Activated CD8-positive, alpha-beta memory T cell treated with anti-CD3 and anti-CD28 coated beads for 4 hours (primary cell): ENCODE measurements at places on chromosomes 12 and 14.

DNA sequence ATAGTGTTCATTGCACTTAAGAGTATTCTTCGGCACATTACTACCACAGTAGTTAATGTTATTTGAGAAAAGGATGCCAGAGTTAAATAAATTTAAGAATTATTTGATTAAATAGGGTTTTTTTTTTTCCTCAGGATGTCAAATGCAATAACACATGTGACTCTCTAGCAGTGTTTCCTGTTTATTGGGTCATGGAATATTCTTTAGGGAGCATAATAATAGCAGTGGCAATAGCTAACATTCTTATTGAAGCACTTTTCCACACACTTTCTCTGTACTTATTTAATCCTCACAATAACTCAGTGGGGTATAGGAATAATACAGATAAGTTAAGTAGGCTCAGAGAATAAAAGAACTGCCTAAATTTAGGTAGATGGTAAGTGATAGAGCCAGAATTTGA lies 44.3 kb downstream of the SCYL2 start:
- DNase-seq: no peak

DNA sequence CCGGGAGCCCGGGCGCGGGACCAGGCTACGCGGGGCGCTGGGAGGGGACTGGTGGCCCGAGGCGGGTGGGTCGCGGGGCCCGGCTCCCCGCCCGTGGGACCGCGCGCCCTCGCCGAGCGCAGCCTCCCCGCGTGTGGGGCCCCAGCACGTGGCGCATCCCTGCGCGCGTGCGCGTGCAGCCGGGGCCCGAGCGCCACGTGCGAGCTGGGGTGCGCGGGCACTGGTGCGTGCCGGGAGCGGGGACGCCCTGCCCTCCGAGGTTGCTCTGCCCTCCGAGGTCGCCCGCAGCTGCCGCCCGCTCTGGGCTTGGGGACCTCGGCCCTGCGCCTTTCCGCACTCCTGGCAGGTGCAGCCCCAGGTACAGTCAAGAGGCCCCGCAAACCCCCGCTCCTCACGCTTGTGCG lies 365 bp upstream of the CCDC88C start:
- DNase-seq: no peak

DNA sequence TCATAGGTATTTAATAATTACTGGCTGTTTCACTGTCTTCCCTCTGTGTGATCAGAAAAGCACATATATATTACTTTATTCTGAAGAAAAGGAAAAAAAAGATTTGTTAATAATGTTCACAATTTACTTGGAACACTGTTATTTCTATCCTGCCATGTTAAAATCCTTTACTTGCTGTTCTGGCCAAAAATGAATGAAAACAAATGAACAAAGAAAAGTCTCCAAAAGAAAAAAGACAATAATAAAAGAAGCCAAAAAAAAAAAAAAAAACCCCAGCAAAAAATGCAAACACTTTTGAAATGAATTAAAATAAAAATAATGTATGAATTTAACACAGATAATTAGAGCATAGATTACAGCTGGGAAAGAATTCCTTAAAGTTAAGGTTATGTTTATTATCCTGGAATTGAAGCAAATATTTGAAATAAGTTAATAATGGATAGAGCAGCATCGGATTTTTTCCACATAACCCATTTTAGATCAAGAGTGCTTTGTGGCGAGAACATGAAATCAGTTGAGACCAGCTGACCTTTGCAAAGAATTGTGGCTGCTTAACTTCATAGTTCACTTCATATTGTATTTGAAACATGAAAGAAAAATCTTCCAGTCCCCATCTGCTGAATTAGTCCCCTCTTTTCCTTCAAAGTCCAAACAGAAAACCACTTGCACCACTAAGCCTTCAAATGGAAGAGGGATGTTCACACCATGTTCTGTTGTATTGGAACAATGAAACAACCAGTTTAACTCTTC lies 444.8 kb downstream of the ADAMTS20 start:
- no peak for DNase-seq

- DNase-seq: no peak
These were observed 75.0 kb downstream of the HMGA2 start for GRCh38 chr12:65899241-65899640.

DNA sequence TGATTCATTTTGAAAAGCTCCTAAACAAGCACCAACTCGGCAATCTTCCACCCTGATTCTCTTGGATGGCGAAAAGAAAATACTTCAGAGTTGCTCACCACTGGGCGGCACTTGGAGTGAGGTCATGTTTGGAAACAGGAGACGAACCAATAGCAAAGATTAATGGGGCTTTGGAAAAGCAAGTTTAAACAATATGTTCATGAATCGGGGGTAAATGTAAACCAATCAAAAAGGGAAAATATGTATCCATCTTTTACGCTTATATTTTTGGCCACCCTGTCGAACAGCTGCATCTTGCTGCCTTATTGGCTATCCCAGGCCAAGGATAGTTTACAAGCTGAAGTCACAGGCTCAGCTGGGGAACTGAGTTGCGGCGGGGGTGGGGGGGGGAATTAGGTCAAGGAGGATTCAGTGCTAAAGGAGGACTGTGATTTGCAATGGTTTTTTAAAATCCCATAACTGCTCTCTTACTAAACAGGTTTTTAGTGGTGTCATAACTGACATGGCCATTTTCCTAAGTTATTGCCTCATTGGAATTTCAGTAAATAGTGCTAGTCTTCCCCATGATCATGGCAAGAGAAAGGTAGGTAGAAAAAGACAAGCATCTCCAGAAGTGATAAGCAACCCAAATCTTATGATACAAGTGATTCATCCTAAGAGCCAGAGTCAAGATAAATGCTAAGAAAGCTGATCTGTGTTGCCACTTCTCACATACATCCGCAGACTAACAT lies 210.6 kb downstream of the PHLDA1 start:
- no peak for DNase-seq

GRCh38 chr12:123163227-123163626 lies 12.3 kb upstream of the PITPNM2 start:
- DNase-seq: no peak

DNA sequence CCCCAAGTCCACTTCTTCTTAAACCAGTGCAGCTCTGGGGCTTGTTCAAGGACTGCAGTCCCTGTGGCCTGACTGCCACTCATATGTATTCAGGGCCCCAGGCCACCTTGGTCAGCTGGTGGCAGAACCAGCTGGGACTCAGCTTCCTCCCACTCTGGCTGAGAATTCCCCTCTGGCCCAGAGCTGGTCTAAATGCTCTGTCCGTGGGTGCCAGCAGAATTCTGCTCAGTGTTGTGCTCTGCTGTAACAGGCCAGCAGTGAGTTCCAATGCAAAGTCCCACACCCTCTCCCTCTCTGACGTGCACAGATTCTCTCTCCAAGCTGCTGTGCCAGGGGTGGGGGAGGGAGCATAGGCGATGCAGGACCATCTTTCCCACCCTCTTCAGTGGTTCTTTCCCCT lies 210.4 kb upstream of the RGS6 start:
- no peak for DNase-seq

DNA sequence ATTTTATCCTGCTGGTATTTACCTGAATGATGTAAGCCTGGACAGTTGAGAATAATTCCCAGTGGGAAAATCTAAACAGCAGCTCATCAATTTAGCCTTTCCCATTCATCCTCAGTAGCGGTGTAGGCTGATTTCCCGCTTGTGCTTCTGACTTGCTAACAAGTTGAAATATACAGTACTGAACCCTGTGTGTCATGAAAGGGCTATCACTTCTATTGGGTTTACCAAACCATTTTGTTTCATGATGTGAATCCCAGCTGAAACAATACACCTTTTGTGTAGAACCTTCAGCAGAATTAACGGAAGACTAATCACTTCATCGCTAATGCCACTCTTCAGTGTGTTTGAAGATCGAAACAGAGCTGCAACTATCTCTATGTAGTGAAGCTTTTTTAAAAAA lies 88.4 kb downstream of the POLR3B start:
- DNase-seq: no peak

DNA sequence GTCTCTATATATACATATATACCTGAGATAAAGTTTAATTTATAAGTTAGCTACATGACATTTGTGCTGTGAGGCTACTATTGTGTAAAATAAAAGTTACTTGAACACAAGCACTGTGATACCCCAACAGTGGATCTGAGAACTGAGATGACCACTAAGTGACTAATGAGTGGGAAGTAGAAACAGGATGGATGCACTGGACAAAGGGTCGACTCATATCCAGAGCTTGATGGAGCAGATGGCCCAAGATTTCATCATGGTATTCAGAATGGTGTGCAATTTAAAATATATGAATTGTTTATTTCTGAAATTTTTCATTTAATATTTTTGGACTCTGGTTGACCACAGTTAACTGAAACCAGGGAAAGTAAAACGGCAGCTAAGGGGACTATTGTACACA lies 908.6 kb upstream of the MDGA2 start:
- DNase-seq: no peak

- DNase-seq: no peak
These were observed 7.5 kb downstream of the NUBPL start for GRCh38 chr14:31568671-31569070.

- no peak for DNase-seq
These were observed 7.2 kb downstream of the OAS3 start for GRCh38 chr12:112945515-112945914.

GRCh38 chr12:89927226-89927698 lies 218.6 kb upstream of the ATP2B1 start:
- no peak for DNase-seq

GRCh38 chr12:6070472-6071257 lies 53.8 kb downstream of the VWF start:
- DNase-seq: no peak

- no peak for DNase-seq
These were observed 18.2 kb downstream of the MSRB3 start for GRCh38 chr12:65296508-65297265.

DNA sequence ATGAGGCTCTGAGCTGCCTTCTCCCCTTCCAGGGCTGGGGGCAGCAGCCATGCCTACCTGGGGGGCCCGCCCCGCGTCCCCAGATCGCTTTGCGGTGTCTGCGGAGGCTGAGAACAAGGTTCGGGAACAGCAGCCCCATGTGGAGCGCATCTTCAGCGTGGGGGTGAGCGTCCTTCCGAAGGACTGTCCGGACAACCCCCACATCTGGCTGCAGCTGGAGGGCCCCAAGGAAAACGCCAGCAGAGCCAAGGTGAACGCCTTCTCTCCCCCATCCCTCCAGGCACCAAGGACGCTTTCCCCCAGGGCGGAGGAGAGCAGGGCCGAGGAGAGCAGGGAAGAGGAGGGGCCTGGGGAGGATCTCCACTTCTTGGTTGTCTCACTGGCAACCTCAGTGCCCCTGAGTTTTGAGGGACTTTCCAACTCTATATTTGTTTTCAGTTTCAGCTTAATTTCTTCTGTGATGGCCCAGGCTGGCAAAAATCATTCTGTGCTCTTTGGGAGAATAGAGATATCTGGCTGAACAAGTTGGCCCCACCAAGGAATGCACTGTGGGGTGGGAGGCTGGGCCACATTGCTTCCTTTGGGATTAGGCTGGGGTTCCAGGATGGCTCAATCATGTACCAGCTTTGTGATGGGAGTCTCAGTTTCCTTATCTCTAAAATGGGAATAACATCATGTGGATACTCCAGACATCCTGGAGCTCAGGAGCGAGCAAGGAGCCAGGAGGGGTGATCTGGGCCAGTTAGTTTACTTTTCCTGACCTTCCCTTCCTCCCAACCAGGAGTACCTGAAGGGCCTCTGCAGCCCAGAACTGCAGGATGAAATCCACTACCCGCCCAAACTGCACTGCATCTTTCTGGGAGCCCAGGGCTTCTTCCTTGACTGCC lies 1.2 kb downstream of the KHNYN start:
- DNase-seq: no peak

DNA sequence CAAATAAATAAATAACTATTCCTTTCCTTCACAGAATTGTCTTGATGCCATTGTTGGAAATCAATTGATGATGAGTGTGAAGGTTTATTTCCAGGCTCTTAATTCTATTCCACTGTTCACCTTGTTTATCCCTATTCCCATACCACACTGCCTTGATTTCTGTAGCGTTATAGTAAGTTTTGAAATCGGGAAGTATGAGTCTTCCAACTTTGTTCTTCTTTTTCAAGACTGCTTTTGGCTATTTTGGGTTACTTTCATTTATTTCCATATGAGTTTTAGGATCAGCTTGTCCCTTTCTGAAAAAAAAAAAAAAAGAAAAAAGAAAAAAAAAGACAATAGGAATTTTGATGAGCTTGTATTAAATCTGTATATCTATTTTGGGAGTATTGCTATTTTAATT lies 9.3 kb upstream of the CDK2AP1 start:
- no peak for DNase-seq

DNA sequence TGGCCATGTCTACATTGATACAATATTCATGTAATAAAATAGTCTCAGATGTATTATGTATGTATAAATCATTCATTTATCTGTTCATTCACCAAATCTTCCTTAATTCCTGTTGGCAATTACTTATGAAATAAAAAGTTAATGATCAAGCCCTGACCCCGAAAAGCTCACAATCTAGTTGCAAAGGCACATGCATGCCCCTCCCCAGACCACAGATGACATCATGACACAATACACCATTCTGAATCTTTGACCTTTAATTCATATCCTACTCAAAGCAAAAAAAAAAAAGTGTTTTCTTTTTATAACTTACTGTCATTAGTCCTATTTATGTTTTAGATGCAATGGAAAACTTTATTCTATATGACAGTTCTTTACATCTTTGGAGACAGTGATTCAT lies 346.9 kb downstream of the PRKD1 start:
- DNase-seq: no peak

DNA sequence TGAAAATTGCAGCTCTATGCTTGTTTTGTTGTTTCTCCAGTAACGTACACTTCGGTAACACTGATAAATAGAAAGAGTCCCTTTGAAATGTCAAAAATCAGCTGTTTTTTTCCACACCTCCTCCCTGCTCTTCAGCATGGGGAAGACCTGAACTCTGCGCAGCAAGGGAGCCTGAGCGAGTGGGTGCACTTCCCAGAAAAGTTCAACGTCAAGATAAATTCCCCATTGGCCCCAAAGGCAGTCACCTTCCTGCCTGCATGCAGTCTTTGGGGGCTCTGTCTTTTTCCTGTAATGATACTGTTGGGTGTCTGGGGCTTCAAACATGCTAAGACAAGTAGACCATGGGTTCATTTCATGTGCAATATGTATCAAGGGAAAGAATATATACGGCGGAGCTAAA lies 8.8 kb upstream of the FOXG1 start:
- DNase-seq: no peak

DNA sequence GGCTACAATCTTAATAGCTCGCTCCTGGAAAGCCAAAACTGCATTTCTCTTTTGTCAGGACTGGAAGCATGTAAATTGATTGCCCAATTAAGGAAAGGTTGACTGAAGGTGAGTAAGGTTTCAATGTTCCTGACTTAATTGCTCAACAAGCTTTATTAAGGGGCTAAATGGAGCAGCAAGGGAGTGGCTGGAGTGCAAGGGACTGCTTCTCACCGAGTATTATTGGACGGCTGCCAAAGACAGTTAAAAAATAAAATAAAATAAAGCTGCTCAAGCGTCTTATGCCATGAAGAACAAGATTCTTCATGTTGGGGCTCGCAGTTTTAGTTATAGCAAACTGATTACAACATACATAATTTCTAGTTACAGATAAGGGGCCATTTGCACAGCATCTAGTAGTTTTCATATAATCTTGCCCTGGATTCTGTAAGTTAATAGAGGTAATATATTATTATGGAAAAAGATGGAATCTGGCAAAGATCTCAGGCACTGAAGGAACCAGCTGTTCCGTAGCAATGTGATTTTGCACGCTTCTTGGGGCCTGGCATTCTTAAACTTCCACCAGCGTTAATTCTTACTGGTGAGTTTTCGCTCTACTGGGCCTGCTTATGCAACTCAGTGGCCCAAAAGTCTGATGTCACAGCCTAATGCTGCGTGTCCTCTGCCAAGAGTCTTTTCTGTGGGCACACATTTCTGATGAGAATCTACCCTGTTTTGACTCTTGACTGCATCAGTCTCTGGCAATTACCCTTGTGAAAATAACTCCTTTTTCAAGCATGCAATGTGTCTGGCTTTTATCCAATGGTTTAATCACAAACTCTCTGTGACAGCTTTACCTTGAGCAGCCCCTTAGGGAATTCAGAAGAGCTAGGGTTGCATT lies 108.5 kb downstream of the SLC38A1 start:
- DNase-seq: no peak
